ENCODE measurements at places on chromosomes 5 and 9.

GRCh38 chr5:76414788-76415187 lies 11.7 kb downstream of the IQGAP2 start:
- DNase-seq = no peak

DNA sequence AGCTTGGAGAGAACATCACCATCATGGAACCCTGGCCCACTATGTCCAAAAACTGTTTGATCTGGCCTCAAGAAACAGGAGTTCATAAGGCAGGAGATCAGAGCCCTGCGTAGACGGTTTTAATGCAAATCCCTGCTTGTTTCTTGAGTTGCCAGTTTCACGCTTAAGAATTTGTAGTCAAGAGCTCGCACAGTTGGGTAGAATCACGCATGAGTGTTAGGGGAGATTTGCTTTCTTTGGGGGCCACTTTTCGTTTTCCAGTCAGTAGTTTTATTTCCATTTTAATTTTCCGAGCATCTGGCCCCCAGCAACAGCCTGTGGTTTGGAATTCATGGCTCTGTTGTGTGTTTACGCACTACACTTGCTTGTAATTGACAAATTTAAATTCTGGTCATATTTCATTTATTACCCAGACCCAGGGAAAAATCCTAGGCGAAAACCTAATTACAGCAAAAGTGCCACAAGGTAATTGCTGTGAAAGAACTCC lies 6.6 kb upstream of the C5orf58 start:
- no peak for DNase-seq

DNA sequence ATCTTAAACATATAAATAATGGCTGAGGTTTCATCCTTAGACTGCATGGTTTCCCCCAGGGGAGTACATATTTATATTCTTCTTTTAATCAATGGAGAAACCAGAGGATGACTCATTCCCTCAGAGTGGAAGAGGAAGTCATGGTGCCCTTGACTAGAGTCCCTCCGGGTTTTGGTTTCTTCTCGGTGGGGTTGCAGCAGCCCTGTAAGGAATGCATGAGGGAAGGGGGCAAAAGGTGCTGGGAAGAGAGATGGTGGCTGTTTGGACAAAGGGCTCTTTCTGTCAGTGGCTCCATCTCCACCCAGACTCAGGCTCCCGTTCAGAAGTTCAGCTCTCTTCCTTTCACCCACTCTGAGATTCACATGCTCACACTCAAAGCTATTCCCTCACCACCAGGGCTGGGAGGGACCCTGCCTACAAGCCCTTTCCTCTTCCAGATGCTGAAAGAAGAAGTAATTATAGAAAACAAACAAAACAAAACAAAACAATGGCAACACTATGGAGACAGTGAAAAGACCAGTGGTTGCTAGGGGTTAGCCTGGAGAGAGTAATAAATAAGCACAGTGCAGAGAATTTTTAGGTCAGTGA lies 129.8 kb upstream of the IL12B start:
- no peak for DNase-seq

DNA sequence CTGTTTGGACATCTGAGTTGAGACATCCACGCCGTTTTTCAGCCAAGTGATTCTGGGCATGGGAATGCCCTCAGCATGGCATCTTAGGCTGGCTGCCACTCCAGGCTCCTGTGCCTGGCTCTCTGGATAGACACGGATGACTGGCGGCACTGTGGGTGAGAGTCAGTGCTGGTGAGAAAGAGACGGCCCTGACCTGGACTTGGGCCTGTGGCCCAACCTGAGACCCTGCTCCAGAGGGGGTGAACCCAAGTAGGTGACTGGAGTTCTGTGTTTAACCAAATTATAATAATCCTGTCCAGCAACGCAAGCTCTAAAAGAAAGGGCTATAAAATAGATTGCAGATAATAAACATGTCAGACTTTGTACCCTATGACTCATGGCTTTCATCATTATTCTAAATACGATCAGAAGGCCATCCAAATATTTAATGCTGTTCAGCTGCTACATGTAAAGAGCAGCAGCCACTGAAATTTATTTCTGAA lies 173.9 kb downstream of the HSPA4 start:
- DNase-seq = no peak

GRCh38 chr5:39755986-39756385 lies 331.2 kb upstream of the DAB2 start:
- no peak for DNase-seq

GRCh38 chr9:27377811-27378456 lies 81.0 kb upstream of the EQTN start:
- DNase-seq = no peak

DNA sequence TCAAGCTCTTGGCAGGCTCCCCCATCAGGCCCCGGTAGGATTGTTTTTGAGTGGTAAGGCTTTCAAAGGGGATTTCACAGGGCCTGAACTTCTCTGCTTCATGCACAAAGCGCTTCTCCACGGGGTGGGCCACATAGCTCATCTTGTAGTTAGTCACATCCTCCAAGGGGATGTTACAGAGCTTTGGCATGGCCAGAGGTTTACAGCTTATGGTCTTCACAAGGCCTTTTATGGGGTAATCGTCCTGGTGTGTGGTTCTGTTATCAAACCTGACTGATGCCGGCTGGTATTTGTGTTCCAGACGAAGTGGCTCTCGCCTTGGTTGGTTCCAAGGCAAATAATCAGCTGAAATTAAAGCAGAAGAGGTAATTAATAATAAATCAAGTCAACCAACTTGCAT lies 104.3 kb downstream of the SAXO1 start:
- no peak for DNase-seq

- DNase-seq = no peak
Measured at GRCh38 chr9:112921549-112921948, 30.9 kb upstream of the SLC46A2 start.

GRCh38 chr9:105694848-105695581 lies 674 bp downstream of the TMEM38B start:
- DNase-seq = peak; percentile 34

- no peak for DNase-seq
Measured at GRCh38 chr5:146179696-146180095, 2.8 kb downstream of the LARS1 start.

- DNase-seq = no peak
Measured at GRCh38 chr5:138662599-138662998, 87.4 kb upstream of the HSPA9 start.

DNA sequence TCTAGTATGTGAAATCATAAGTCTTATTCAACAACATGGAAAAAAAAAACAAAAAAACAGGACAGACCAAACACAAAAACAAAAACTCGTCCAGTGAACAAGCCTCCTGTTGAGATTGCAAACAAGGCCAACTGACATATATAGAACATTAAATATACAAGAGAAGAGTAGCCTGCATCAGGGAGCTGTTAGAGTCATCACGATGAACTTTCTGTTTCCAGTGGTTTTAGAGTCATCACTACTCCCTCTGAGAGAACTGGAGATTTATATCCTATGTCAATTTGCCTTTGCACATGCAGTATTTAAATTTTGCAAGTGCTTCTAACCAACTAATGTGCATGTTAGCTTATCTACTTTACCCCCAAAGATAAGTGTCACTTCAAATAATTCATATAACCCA lies 9.9 kb downstream of the SNCAIP start:
- no peak for DNase-seq

DNA sequence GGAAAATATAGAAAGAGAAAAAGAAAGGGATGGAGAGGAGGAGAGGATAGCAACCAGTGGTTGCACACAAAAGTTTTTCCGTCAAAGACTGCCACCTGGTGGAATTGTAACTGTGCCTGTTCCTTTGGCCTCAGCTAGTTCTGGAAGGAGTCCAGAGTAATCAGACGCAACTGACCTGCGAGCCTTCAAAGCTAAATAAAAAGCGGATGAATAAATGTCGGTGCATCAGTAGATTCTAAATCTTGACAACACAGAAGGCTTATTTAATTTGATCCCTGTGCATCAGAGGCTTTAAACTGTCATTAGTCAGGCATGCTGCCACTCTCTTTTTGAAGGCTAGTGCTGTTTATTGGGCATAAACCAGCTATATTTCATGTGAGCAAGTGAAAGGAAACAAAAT lies 132.9 kb upstream of the ACO1 start:
- no peak for DNase-seq

GRCh38 chr9:119333507-119334229 lies 35.6 kb downstream of the BRINP1 start:
- DNase-seq = no peak

GRCh38 chr5:149675610-149676201 lies 54.4 kb upstream of the PPARGC1B start:
- no peak for DNase-seq

- peak; percentile 33 for DNase-seq
Measured at GRCh38 chr5:72817076-72817481, 618 bp downstream of the TNPO1 start.

DNA sequence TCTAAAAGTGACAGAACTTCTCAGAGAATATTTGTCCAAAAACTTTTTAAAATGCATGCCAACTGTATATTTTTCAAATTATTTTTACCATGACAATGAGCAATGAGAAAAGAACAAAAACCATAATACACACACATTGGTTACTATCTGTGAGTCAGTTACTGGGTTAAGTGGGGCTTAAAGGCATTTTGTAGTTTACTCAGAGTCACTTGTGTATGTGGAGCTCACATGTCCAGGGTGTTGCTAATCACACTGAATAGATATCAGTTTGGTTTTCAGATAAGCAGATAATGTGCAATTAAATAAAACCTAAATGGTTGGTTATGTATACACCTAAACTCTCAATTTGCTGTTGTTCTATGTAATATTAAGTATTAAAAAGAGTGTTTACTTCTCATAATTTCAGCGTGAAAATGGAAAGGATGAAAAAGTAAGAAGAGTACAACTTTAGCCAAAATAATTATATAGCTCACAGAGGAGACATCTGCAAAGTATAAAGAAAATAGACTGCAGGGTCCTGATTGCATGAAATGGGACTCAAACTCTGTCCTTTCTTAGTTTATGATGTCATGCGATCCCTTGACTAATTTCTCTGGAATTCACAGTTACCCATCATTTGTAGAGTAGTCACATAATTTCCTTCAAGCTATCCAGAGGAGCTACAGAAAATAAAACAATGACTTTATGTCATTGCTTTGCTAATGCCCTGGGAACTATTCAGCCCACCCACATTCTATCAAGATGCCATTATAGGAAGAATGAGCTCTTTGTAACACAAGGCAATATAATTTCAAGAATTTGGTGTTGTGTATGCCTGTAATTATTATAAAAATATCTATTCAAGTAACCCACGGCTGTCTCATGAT lies 388.0 kb upstream of the ZNF608 start:
- no peak for DNase-seq

DNA sequence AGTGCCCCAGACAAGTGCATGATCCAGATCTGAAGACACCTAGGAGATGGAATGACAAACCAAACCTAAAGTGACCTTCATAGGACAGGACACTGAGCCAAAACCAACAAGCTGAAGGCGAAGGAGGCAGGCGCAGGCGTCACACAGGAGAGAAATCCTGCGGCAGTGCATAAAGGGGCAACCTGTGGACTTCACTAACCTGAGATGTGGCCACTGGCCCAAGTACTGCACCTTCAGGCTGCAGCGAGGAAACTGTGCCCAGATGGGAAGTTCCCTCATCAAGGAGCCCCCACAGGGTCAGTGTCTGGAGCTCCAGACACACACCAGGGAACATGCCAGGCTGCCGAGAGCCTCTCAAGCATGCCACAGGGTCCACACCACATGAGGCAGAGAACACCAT lies 3.7 kb downstream of the IPPK start:
- DNase-seq = no peak

DNA sequence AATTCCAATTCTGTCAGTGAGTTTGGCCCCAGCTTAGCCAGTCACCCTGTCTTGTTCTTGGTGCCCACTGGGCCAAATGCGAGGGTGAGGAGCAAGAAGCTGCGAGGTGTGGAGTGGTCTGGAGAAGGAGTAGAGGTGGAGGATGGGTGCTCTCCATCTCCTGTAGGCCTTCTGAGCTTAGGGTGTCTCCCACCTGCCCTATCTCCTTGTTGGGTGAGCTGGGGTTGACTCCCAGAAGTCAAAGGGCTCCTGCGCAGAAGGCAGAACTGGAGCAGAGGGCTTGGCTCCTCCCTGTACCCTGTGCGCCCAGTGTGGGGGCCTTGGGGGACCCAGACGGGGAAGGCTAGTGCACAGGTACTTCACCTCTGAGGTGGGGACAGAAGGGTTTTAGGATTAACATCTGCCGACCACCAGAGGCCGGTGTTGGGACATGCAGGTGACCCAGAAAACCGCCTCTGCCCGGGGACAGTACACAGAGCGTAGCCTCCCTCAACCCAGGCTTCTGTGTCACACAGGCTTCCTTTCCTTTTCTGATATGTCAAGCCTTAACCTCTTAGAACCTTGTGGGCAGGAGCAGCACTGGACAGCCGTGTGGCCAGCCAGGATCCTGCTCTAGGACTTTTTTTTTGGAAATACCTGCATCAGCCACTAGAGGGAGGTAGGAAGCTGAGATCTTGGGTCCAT lies 16.9 kb downstream of the IL5 start:
- no peak for DNase-seq

GRCh38 chr5:125148706-125149105 lies 402.3 kb upstream of the ZNF608 start:
- DNase-seq = no peak

GRCh38 chr9:92610470-92611420 lies 59.2 kb downstream of the IPPK start:
- DNase-seq = no peak

DNA sequence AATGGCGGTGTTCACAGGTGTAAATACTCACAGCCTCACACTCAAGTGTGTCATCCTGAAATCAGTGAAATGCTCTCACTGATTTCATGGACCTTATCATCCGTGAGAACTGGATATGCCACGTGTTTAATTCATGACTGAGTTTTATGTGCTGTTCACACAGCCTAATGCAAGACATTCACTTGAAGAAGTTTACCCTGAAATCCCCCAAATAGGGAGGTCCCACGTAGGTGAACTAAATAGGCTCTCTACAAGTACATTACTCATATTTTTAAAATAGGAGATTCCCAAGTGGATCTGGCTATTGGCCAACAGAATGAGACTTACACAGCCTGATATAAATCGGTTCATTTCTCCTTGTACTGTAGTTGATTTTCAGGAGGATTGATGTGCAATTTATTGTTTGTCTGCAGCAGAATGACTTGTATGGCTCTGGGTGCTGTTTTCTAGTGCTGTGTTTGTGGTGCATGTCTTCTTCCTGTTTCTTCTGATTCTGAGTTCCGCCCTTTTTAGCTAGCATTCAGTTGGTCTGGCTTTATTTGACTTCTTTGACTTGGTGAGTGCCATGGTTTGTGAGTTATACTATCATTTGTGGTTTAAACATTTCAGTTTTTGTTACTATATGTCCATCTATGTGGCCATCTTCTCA lies 25.1 kb downstream of the TRIO start:
- DNase-seq = no peak

GRCh38 chr5:147643142-147643541 lies 133.3 kb upstream of the DPYSL3 start:
- DNase-seq = no peak

DNA sequence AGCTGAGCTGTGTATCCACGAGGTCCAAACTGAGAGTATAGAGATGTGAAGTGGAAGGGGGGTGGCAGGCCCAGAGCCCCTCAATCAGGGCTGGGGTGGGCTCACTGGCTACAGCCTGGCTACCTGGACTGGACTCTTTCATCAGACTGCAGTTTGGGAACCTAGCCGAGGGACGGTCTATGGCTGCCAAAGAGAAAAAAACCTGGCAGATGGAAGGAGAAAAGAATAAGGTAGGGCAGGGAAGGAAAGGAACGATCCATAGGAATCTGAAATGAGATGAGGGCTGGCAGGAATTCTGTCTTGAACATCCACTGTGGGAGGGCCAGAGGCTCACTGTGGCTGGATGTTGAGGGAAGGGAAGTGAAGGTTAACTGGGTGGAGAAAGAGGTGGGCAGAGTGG lies 224.4 kb upstream of the PANK3 start:
- no peak for DNase-seq
